ENCODE measurements at places on chromosomes 2 and 18.

DNA sequence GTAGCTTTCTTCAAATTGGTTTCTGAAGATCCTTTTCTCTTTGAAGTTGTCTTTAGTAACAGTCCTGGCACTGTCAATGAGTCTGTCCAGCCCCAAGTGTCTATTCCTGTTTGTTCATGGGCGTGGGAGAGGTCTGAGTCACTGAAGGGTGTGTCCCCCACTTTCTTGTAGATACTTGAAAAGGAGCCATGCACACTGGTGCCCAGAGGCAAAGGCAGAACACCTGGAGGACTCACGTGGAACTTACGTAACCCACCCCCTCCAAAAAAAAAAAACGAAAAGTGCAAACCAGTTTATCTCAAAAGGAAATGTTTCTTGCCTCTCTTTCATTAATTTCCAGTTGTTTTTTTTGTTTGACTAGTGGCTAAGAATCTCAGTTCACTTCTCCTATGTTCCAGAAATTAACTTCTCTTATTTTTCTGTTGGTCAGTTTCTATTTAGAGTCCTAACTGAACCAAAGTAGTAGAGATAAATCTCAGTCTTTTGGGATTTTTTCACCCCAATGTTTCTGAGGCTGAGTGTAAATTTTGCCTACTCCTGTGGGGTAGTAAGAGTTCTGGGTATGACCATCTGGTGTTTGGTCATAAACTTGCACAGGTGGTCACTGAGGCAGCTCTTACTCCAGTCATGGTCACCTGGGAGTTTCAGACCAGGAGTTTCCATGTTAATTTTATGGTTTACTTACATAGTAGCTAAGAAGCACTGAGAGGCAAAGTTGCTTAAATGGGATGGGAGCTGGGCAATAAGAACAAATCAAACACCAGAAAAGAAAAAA lies 54.9 kb downstream of the DSC3 start:
- DNase-seq, result no peak

DNA sequence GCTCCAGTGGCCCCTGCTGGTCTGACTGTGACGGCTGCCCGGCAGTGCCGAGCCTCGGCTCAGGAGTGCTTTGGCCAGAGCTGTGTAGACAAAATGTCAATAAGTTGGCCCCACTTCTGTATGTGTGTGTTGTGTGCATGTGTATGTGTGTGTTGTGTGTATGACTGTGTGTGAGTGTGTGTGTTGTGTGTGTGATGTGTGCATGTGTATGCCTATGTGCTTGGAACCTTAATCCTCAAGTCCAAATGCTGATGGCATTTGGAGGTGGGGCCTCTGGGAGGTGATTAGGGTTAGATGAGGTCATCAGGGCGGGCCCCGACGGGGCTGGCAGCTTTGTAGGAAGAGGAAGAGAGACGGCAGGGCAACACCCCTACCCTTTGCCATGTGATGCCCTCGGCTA lies 269.0 kb downstream of the DCDC2C start:
- no peak for DNase-seq

- DNase-seq, result peak; percentile 16
These were observed 228.6 kb downstream of the SATB2 start for GRCh38 chr2:199228887-199229819.

- DNase-seq, result no peak
These were observed 112.3 kb downstream of the PRKCE start for GRCh38 chr2:45763797-45764196.

GRCh38 chr2:45850558-45850957 lies 199.1 kb downstream of the PRKCE start:
- no peak for DNase-seq

DNA sequence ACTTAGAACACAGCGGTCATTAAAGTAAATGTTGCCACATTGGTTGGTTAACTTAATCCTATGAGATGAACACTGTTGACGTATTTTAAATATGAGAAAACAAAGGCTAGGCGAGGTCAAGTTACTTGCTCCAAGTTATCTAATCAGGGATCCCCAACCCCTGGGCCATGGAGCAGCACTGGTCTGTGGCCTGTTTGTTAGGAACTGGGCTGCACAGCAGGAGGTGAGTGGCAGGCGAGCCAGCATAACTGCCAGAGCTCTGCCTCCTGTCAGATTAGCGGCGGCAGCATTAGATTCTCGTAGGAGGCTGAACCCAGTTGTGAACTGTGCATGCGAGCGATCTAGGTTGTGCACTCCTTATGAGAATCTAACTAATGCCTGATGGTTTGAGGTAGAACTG lies 878.9 kb downstream of the CPS1 start:
- DNase-seq, result no peak

DNA sequence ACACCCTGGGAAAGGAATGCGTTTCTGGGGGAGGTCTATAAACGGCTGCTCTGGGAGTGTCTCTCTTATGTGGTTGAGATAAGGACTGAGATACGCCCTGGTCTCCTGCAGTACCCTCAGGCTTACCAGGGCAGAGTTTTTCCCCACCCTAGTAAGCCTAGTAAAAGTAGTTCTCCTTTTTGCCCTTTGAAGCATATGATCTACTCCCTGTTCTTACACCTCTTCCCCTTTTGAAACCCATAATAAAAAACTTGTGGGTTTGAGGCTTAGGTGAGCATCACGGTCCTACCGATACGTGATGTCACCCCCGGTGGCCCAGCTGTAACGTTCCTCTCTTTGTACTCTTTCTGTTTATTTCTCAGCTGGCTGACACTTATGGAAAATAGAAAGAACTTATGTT lies 97.4 kb downstream of the FSIP2 start:
- DNase-seq, result no peak

DNA sequence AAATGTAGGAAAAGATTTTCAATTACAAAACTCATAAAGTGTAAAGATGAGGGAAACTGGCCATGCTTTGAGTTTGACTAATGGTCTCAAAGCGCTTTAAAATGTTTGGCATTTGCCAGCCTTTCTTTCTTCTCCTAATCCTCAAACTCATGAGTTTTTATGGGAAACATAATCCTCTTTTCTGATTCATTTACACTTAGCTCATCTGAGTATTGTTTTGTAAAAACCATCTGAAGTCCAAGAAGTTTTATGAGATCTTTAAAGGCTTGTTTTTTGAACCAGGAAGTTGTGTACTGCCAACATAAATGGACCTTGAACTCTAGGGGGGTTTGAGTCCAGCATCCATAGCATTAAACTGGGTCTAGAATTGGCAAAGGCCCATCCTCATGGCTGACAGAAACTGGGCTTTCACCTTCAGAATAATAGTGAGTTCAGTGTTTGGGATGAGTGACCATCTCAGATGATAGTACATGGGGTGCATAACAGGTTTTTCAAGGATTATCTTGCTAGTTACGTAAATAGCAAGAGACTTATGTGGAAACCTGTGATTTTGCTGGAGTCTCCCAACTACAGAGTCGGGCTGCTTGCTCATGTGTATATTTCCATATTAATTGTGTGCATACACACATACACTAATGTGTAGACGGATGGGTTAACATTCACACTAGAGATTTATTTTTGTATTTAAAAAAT lies 3.8 kb upstream of the LTBP1 start:
- DNase-seq, result no peak

DNA sequence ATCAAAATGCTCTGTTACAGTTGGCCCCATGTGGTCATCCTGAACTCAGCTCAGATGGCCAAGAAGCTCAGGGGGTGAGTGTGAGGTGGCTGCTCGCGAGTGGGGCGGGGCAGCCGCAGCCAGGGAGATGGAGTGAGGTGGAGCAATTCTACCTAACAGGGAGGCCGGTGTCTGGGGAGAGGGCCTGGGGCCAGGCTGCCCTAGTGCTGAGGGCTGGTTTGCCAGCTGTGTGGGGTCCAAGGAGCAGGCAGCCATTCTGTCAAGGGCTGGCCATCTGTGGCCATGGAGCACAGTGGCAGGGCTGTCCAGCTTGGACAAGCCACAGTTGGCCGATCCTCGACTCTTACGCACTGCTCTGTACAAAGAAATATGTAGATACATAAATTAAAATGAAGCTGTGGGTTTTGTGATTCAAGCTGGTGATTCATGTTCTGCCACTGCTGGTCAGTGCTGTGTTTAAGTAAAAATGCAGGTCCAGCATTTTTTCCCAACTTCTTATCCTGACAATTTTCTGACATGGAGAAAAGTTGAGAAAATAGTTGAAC lies 82.1 kb downstream of the HS6ST1 start:
- DNase-seq, result no peak

GRCh38 chr2:231383416-231384108 lies 11.9 kb upstream of the B3GNT7 start:
- DNase-seq, result no peak

GRCh38 chr2:226788064-226788463 lies 11.6 kb downstream of the IRS1 start:
- no peak for DNase-seq

GRCh38 chr18:79453816-79454735 lies 58.3 kb downstream of the NFATC1 start:
- no peak for DNase-seq

- DNase-seq, result no peak
These were observed 7.7 kb upstream of the ALLC start for GRCh38 chr2:3650140-3650920.

DNA sequence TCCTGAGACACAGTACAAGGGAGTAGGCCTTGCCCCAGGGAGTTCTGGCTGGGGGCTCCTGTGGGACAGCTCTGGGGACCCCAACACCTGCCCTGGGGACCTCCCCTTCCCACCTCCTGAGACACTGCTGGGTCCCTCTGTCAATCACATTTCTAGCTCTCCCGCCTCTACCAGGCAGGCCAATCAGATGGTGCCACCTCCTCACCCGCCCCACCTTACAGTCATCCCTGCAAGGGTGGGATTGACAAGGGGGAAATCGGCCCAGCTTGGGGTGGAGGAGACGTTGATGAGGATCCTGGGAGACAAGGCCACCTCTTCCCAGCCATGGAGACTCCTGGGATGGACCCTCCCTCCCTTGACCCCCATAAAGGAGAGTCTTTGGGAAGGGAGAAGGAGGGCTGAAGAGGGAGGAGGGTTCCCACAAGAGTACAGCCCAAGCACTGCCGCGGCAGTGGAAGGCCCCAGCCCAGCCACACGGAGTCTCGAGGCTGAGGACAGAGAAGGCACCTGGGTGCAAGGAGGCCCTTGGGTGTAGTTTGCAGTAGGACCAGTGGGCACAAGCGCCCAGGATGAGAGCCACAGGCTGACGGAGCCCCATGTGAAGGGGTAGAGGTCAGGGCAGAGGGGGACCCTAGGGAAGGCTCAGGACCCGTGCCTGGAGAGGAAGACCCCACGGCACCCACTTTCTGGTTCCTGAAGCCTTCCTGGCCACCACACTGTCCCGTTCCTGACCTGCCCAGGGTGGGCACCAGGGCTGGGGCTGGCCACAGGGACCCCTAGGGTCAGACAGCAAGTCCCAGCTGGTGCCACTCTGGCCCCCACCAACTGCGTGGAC lies 109.9 kb upstream of the OTOS start:
- no peak for DNase-seq

DNA sequence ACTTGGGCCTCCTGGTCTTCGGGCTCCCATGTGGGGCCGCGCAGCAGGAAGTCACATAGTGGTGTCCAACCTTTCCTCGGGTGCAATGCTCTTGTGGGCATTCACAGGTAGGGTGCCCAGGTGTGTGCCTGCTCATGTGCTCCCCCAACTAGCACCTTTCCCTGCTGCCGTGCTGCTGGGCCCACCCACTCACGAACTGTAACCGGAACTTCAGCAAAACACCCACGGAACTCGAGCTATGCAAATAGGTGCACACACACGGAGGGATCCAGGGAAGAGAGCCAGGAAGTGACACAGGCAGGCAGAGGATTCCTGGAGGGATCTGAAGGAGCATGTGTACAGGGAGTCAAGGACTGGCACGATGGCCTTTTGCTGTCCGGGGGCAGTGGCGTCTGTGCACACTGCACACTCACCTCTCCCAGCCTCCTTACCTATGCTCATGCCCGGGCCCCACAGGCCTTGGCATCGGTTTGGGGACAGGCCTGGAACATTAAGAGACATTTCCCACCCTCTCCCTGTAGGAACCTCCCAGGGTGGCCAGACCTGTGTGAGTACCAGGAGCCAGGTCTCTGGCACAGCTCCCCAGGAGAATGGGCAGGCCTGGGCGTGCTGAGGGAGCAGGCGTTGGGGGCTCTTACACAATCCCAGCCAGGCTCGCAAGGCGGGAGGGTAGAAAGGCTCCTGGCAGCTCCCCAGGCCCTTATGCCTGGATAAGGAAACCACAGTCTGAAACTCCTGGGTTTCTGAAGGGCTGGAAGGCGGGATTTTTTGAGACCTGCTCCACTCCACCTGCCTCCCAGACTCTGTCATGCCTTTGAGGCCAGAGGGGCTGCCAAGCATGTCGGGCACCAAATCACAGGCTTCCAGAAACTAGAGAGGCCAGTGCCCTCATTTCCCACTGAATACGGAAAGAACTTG lies 6.6 kb upstream of the PTMA start:
- DNase-seq, result no peak

DNA sequence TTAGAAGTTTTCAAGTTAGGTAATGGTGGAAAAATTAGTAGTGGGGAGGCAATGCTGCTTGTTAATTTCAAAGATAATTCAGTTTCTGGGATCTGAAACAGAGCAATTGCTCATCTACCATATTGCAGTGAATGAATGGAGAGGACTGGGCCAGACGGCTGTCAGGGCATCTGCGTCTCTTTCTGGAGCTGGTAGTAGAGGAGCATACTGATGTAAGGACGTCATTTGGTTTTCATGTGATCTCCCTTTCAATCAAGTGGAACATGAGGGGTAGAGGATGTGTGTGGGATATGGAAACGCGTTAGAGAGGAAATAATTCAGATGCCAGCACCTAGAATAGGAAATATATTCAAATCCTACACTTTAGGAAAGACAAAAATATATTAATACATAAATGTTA lies 490.3 kb downstream of the ADCYAP1 start:
- no peak for DNase-seq

DNA sequence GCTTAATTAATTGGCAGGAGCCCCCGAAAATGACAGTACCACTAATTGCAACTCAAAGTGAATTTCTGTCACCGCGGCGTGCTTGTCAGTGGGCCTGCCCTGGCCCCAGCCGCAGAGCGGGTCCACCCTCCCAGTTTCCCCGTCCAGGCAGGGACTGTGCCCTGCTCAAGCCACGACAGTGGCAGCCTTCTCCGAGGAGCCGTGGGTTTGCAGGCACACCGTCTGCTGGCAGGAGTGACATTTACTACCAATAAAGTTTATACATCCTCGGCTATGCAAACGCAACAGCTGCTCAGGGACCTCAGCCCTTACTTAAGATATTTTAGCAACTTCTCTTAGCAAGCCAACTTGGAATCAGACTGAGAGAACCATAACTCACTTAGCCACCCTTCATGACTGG lies 112.7 kb downstream of the GBX2 start:
- DNase-seq, result no peak
